ENCODE measurements at places on chromosomes 7 and 10. TPM values are rescaled to one million over a fixed set of nuclear protein-coding genes. Genes with fewer than 3 reads are reported as not detected.

DNA sequence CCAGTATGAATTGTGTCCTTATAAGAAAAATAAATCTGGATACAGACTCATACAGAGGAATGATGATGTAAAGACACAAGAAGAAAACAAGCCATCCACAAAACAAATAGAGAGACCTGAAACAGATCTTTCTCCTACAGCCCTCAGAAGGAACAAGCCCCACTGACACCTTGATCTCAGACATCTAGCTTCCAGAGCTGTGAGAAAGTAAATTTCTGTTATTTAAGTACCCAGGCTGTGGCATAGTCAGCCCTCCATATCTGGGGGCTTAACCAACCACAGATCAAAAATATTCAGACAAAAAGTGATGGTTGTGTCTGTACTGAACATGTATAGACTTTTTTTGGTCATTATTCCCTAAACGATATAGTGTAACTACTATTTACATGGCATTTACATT lies 23.9 kb upstream of the ANKRD1 start:
- no peak for DNase-seq

- no peak for DNase-seq
These were observed 4.2 kb downstream of the UBTD1 start for GRCh38 chr10:97502916-97503315.

The TFAM gene
- polyA plus RNA-seq, result 70.9 TPM

The C10orf67 gene
- 2.0 TPM for polyA plus RNA-seq

The WIPF3 gene
- polyA plus RNA-seq, result 5.4 TPM

The LRRC4 gene
- polyA plus RNA-seq, result 7.2 TPM
